ENCODE measurements at places on chromosomes 3 and 15.

DNA sequence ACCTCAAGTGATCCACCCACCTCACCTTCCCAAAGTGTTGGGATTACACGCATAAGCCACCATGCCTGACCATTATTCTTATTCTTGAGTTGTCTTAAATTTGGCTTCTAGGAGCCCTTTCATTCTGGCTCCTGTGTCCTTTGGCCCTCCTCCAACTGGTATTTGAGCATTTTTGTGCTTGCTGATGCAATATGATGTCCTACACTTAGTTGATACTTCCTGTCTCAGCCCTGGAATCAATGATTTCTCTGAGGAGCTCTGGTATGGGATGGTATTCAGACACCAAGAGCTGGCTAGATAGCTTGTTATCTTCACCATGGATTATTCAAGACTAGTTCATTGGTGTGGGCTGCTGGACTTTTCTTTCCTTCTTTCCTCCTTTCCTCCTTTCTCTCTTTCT lies 25.4 kb downstream of the ZNF621 start:
- no peak for DNase-seq

GRCh38 chr3:175304404-175304803 lies 445.3 kb downstream of the NAALADL2 start:
- DNase-seq, result no peak

DNA sequence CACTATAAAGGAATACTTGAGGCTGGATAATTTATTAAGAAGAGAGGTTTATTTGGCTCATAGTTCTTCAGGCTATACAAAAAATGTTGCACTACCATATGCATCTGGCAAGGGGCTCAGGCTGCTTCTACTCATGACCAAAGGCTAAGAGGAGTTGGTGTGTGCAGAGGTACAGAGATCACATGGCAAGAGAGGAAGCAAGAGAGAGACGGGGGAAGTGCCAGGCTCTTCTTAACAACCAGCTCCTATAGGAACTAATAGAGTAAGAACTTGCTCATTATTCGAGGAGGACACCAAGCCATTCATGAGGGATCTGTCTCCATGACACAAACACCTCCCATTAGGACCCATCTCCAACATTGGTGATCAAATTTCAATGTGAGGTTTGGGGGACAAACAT lies 6.0 kb upstream of the FNDC3B start:
- no peak for DNase-seq

GRCh38 chr3:70856414-70857162 lies 544.1 kb upstream of the MDFIC2 start:
- DNase-seq, result peak; percentile 79

DNA sequence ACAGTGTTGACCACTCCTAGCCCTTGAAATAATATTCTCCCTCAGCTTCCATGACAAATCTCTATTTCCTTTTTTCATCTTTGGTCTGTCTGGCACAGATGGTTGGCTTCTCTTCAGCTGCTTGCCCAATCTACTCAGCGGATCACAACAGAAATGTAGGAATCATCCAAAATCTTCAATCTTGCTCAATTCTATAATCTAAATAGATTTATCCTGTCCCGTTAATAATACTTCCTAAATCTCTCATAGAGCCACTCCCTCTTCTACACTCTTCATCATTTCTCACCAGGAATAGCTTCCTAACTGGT lies 3.8 kb downstream of the PEAK1 start:
- no peak for DNase-seq

GRCh38 chr3:115448851-115449250 lies 174.5 kb upstream of the GAP43 start:
- no peak for DNase-seq

- DNase-seq, result no peak
Measured at GRCh38 chr15:73858062-73858461, 15.3 kb upstream of the TBC1D21 start.

DNA sequence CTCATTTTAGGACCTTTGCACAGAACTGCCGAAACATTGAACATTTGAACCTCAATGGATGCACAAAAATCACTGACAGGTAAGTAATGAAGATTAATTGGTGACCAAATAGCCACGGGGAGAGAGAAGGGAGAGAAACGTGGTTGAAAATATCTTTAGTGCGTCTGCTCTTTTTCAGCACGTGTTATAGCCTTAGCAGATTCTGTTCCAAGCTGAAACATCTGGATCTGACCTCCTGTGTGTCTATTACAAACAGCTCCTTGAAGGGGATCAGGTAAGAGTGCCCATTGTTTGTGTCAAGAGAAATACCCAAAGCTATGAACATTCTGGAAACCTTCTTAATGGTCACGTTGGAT lies 67.1 kb downstream of the UBP1 start:
- no peak for DNase-seq

GRCh38 chr15:101167753-101168462 lies 83.9 kb downstream of the CHSY1 start:
- DNase-seq, result peak; percentile 82

DNA sequence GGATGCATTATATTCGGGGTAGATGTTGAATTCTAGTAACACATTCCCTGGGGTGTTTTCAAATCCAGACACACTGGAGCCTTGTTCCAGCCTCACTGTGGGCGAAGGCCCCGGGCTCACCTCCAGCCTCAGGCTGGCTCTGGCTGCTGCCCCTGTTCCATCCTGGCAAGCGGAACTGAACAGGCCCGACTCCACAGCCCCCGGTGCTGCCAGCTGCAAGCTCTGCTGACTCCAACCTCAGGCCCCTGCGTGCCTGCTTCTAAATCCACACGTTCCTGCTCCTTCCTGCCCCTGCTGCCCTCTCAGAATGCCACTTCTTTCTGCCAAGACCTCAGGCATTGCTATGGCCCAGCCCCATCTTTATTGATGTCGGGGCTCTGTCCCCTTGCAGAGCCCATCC lies 90.6 kb downstream of the LIPC start:
- DNase-seq, result no peak

DNA sequence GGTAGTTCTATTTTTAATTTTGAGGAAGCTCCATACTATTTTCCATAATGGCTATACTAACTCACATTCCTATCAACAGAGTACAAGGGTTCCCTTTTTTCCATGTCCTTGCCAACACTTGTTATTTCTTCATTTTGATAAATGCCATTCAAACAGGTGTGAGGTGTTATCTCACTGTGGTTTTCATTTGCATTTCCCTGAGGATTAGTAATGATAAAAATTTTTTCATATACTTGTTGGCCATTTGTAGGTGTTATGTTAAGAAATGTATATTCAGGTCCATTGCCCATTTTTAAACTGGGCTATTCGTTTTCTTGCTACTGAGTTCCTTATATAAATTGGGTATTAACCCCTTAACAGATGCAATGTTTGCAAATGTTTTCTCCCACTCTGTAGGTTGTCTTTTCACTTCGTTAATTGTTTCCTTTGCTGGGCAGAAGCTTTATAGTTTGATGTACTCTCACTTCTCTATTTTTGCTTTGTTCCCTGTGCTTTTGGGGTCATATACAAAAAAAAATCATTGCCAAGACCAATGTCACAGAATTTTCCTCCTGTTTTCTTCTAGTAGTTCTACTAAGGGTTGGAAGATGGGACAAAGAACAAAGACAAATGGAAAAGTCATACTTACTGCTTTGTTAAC lies 11.0 kb upstream of the VPS39 start:
- no peak for DNase-seq

GRCh38 chr3:98726084-98726483 lies 37.1 kb upstream of the ST3GAL6 start:
- no peak for DNase-seq

DNA sequence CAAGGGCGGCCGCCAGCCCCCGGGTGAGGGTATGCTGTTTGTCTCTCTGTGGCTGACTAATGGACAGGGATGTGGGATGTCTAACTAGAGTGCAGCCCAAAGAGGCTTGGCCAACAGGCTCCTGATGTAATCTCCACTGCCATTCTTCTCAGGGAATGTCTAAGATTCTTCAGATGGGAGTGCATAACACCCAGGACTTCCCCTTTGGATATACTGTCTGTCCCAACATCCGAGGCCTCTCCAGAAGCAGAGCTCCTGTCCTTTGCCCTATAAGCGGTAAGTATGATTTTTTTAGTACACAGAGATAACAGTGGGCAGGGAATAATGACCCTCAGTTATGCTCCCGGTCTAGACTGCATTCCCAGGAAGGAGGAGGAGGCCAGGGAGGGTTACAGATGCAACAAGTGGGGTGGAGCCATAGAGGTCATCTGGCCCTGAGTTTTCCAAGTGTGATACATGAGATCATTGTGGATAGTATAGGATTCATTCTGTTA lies 62.5 kb upstream of the SLCO2A1 start:
- DNase-seq, result no peak

GRCh38 chr15:40908095-40908494 lies 13.8 kb downstream of the VPS18 start:
- DNase-seq, result no peak

DNA sequence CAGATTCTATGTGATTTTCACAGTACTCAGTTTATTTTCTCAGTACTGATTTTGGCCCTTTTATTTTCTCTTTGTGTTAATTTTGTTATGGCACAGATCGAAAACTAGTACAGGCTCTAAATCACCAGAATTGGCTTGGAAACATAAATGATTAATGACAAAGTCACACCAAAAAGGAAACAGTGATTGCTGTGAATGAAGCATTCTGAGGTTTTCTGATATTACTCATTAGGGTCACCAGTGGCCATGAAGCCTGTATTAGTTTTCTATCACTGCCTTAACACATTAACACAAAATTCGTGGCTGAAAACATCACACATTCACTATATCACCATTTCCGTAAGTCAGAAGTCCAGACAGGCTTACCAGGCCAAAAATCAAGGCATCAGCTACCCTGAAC lies 343.0 kb upstream of the THRB start:
- no peak for DNase-seq

DNA sequence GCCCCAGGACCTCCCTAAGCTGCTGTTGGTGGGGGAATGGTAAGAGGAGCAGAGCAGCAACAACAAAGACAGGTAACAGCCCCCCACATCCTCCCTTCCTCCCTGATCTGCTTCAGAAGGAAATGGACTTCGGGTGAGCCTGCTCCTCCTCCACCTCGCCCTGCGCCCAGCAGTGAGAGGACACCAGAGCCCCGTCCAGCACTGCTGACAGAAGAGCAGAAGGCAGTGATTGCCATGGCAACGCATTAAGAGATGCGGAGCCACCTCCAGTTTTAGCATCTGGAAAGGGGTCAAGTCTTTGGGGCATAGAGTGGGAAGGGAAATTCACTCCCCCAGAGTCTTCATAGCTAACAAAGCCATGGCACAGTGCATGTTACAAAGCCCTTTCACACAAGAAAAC lies 77.6 kb upstream of the HRH1 start:
- no peak for DNase-seq

DNA sequence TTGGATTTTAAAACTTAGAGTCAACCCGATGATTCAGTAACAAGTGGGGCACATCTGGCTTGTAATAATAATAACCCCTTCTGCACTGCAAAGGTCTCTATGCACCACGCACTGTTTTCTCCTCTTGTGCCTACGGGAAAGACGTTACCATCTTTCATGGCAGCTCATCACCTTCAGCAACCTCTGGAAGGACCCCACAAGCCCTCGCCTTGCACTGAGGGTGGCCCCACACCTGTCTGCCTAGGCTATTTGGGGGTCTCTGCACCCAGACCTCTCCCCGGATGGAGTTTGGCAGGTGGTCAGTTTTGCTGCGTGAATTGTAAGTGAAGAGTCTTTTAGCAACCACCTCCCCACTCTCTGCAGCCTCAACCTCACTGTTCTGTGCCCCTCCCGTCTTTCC lies 138.6 kb upstream of the MEF2A start:
- no peak for DNase-seq

- DNase-seq, result peak; percentile 77
Measured at GRCh38 chr15:57551715-57552677, 39.7 kb upstream of the MYZAP start.

GRCh38 chr15:58380280-58380945 lies 51.4 kb upstream of the LIPC start:
- DNase-seq, result no peak

DNA sequence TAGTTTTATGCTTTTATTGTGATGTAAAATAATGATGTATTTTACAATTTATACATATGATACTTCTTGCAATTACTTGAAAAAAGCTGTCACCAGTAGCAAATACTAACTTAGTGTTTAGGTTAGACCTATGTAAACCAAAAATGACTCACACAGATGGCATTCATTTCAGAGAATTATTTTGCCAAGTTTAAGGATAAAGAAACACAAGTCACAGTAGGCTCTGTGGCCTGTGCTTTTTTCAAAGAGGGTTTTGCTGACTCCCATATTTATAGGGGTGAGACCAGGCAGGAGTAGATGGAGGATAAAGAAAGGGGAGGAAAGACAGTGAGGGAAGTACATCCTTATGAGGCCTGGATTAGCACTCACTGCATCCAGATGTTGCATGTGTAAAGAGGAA lies 356.6 kb upstream of the NPAP1 start:
- no peak for DNase-seq

DNA sequence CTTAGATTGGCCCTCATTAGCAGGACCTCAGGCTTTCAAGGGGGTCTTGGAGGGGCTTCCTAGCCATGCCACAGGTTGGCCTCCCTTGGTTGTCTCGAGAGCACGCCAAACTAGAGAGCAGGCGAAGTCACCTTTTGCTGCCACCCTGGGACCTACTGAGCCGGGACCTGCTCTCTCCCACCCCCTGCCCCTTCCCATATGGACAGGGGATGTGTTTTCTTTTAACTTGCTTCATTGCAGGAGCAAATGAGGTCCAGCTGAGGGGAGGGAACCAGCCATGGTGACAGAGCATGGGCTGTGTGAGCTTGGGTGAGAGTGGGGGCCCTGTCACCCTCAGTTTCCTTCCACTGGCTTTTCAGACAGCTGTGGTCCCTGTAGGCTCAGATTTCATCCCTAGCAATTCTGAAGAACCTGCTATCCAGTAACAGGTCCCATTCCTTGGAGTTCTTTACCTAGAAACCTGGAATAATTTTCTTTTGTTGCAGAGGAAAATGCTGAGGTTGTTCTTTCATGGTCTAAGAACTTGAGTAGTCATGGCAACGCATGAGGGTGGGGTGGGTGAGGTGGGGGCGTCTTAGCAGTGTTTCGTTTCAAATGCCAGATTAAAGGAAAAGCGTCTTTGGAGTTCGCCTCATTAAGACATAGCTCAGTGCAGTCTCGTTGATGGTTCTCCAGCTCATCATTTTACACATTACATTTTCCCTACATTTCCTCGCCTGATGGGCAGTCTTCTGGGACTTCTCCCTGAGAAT lies 20.1 kb upstream of the MAGEF1 start:
- DNase-seq, result no peak

GRCh38 chr15:98142572-98142971 lies 182.1 kb downstream of the ARRDC4 start:
- DNase-seq, result no peak

DNA sequence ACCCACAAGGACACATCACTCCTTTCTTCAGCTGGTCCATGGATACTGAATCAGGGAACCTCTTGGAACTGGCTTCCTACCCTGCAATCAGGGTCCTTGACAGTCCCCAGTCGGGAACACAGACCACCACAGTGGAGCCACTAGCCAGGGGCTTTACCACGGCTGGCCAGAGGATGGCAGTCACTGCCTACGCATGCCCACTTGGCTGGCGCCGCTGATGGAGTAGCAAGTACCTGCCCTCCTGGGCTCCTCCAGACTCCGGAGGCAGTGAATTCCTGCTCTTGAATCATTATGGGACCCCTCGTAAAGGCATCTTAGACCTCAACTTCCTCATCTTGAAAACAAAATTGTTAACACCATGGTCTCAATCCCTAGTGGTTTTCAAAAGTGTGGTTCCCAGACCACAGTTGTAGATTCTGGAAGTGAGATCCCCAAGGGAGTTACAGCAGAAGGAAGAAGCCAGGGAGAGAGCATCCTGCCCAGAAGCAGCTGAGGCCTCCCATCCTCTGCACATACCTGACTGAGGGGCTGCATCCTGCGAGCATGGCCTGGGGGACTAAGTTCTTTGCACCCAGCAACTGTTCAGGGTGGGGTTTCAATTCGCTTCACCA lies 9.1 kb upstream of the SKIC8 start:
- no peak for DNase-seq

- no peak for DNase-seq
Measured at GRCh38 chr3:100311011-100311410, 23.5 kb upstream of the NIT2 start.
